Lower leg skin (tissue), 4 donors: ENCODE measurements at places on chromosomes 4 and X.

GRCh38 chr4:123783151-123783790 lies 386.7 kb downstream of the SPRY1 start:
- DNase-seq: no peak

GRCh38 chr4:124139044-124139443 lies 573.5 kb downstream of the ANKRD50 start:
- DNase-seq: no peak

DNA sequence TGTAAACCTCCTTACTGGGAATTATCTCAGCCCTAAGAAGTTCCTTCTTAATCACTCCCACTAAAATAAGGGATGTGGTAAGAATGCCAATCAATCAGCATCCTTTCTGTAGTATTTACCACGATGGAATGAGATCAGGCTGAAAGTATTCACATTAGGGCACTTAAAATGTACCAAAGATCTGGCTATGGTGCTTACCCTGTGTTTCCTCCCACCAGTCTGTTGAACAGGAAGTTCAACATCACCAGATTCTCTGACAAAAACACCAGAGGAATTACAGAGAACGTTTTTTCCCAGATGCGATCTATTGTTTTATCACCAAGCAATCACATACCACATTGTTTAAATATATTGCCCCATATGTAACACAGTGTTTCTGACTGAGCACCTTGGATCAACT lies 2.1 kb upstream of the CLCN3 start:
- DNase-seq: no peak

- no peak for DNase-seq
These were observed 782.2 kb upstream of the LCORL start for GRCh38 chr4:18803781-18804180.

- DNase-seq: no peak
These were observed 110.3 kb downstream of the PRDM5 start for GRCh38 chr4:120812216-120812615.

DNA sequence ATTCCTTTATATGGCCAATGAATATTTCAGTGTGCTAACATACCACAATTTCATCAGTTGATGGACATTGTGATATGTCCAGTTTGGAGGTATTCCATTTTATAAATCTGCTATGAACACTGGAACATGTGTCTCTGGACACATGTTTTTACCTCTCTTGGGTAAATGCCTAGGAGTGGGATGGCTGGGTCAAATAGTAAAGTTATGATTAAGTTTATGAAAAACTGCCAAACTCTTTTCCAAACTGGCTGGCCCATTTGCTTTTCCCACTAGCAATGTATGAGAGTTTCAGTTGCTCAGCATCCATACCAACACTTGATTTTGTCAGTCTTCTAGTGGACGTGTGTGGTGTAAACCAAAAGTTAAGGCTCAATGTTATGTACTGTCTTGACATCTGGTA lies 40.5 kb downstream of the CEP44 start:
- no peak for DNase-seq

DNA sequence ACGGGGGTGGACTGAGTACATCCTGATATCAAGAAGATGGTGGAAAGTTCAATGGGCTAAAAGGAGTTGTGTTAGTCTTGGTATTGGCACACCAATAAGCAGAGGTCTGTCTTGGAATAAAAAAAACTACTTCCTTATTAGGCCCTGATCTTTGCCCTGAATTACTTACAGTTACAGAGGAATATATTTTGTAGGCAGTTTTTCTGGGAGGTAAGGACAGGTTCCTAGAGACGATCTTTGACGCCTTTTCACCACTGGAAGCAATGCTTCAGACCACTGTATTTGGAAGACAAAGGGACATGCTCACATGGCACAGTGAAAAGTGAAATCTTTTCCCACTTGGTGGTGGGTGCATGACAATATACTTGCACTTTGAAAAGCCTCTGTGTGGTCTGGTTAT lies 618 bp upstream of the XK start:
- DNase-seq: no peak

DNA sequence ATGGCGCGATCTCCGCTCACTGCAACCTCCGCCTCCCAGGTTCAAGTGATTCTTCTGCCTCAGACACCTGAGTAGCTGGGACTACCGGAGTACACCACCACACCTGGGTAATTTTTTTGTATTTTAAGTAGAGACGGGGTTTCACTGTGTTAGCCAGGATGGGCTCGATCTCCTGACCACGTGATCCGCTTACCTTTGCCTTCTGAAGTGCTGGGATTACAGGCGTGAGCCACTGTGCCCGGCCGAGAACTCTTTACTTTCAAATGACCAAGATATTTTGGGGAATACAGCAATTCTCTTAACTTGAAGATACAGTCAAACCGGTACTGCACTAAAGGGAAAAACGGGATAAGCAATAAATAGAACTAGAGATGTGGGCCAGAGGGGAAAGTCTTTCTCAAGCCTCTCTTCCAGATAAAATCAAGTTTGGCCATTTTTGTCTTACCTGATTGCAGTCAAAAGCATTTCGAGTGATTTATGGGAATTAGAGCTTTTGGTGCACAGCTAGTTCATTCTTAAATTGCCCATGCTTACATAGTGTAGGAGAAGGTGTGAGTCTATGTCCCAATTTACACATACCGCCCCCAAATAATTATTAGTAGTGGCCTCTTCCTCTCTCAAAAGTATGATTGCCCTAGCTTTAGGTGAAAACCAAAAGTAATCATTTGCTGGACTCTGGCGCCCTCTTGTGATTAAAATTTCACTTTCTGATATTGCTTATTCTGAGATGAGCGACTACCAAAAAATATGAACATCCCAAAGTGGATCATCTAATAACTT lies 53.2 kb upstream of the ABCG2 start:
- peak; percentile 53 for DNase-seq

DNA sequence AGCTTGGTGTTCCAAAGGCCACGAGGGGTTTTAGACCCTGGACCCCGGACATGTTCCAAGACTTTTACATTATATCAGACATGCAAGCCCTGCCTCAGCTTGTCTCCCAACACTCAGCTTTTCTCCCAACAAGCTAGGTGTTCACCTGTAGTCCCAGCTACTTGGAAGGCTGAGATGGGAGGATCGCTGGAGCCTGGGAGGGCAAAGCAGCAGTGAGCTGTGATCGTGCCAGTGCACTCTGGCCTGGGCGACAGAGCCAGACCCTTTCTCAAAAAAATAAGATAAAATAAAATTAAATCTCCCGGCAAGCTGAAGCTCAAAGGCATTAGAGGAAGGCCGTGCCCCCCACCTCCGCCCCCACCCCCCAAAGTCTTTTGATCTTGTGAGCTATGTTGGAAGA lies 13.7 kb downstream of the CTAG1A start:
- DNase-seq: no peak
